ENCODE measurements at places on chromosomes 5 and 9. TPM values are rescaled to one million over a fixed set of nuclear protein-coding genes. Genes with fewer than 3 reads are reported as not detected.

Gene EIF4E1B
- total RNA-seq, result not detected

DNA sequence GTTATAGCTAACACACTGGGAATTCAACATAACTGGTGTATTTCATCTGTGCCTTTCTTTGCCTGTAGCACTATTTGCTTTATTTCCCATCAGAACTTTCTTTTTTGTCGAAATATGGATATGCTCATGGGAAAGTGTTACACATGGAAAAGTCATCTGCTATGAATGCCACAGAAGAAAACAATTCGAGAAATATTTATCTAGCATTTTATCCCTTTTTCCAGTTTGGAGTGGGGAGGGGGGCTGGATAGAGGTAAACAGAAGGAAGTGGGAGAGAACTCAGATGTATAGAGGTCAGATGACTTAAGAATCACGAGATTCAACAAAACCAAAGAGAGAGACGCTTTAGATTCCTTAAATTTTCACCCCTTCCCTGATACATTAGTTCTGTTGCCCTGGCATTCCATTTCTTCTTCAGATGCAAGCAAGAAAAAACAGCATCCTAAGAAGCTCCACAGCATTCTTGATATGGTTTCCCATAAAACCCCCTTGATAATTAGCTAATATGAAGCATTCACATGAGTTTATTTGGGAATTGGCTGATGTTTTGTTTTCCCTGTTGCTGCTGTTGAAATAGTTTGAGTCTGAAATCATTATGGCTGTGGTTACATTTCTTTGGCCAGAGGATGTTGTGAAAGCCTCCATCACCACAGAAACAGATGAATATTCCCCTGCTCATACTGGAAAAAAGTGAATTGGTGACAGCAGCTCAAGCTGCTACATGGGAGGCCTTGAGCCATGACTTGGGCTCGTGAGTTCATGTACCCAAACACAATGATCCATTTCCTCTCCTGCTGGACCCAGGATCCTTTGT, 335.8 kb upstream of the DAB2 start:
- H3K4me3 ChIP-seq, result no peak overlapping the region
- DNase-seq, result no peak
- peaks cover 4% of the 10 kb centered on the region for H3K27me3 ChIP-seq
- no peaks in the 10 kb centered on the region for H3K36me3 ChIP-seq
- peaks cover 4% of the 10 kb centered on the region for H3K4me1 ChIP-seq

Gene RASGRF2
- total RNA-seq, result 0.14 TPM

Gene LAMC3
- total RNA-seq, result 4.0 TPM

DNA sequence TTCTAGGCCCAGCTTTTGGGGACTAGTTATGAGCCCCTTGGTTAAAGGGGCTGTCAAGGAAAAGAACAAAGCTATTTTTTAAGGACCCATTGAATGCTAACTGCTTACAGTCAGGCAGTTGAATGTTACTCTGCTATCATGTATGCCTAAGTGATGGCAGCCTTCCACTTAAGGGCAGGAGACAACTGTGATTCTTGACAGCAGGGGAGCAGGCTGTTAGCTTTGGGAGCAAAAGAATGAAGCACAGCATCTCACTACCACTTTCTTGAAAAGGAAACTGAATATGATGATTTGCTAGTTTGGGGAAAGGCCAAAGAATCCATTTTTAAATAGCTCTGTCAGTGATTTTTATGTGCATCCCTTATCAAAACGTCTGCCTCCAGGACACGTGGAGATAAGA, 221.6 kb downstream of the SH3GL2 start:
- DNase-seq, result no peak
- H3K27me3 ChIP-seq, result peaks cover 3% of the 10 kb centered on the region
- H3K27ac ChIP-seq, result no peak overlapping the region
- H3K4me3 ChIP-seq, result no peak overlapping the region

DNA sequence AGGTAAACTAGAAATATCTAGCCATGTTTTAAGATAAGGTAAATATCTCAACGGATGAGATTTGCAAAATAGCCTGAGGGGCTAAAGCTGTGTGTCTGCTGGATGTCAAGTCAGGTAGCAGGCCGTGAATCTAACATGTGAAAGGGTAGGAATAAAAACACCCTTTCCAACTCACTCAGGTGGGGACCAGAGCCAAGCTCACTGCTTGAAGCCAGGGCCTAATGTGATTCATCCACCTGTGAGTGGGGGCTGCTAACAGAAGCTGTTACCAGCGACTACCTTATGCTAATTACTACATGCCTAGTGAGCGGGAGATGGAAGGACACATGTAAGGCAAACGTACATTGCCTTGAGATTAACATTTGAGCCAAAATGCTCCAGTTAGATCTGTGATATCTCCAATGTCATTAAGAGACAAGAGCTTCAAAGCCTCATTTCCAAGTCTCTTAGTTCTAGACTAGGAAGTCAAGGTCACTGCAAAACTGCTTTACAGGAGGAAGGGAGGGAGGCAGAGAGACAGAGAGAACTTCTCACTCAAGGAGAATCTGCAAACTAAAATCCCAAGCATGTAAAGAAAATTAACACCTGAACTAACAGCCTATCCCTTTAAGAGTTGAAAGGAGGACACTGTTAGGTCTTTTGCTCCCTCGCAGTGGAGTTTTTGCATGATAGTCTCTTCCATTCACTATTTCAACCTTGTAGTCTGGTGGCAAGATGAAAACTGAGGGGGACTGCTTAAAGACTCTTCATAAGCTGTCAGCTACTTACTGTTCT, 141.6 kb upstream of the RPS23 start:
- no peak for DNase-seq
- no peak overlapping the region for H3K4me3 ChIP-seq
- no peaks in the 10 kb centered on the region for H3K4me1 ChIP-seq
- no peaks in the 10 kb centered on the region for H3K27me3 ChIP-seq
- H3K36me3 ChIP-seq, result no peaks in the 10 kb centered on the region

DNA sequence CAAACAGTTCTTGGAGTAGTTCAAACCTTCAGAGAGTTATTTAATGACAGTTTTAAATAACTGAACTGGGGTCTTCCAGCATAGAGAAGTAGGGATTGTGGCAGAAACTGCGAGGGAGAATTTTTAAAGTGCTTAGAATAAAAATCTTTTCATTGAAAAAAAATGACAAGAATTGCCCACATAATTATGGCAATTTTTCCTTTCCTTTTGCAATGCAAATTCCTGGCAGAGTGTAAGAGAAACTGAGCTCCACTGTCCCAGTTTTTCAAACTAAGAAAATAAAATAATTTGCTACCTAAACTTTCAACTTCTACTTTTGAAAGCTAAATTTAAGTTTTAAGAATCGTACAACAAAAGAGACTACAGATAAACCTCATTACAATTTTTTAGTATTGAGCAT, 2.3 kb upstream of the PTGER4 start:
- peak overlapping the region; percentile 8 for H3K4me3 ChIP-seq
- H3K36me3 ChIP-seq, result no peaks in the 10 kb centered on the region
- peaks cover 23% of the 10 kb centered on the region for H3K4me1 ChIP-seq
- peaks cover 77% of the 10 kb centered on the region for H3K27me3 ChIP-seq
- no peak overlapping the region for H3K27ac ChIP-seq
- no peak for DNase-seq

GRCh38 chr5:33937707-33938506, 1.7 kb downstream of the RXFP3 start:
- DNase-seq, result no peak
- H3K27ac ChIP-seq, result no peak overlapping the region
- peaks cover 67% of the 10 kb centered on the region for H3K27me3 ChIP-seq
- no peak overlapping the region for H3K4me3 ChIP-seq
- no peaks in the 10 kb centered on the region for H3K36me3 ChIP-seq
- peaks cover 10% of the 10 kb centered on the region for H3K4me1 ChIP-seq

- DNase-seq, result no peak
- H3K27me3 ChIP-seq, result no peaks in the 10 kb centered on the region
- no peaks in the 10 kb centered on the region for H3K36me3 ChIP-seq
- H3K4me1 ChIP-seq, result no peaks in the 10 kb centered on the region
- no peak overlapping the region for H3K4me3 ChIP-seq
These were observed 144.3 kb downstream of the NR3C1 start for GRCh38 chr5:143259254-143259605.

Gene LCN10
- not detected for total RNA-seq

DNA sequence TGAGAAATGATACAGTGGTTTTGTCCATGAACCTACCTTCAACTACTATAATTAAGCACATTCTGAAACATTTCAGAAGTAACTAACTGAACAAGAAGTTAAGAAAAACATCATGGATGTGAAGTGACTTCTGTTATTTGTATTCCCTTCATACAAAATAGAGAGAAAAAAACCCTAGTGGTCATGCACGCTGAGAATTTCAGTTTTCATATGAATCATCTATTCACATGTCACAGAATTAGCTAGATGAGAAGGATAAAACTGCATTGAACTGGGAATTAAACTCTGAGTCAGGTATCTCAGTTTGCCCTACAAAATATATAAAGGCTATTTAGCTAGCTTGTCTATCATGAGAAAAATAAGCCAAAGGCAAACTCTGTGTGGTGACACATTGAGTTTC, 451.8 kb upstream of the FTMT start:
- no peak overlapping the region for H3K27ac ChIP-seq
- H3K4me1 ChIP-seq, result no peaks in the 10 kb centered on the region
- no peak for DNase-seq
- no peak overlapping the region for H3K4me3 ChIP-seq

DNA sequence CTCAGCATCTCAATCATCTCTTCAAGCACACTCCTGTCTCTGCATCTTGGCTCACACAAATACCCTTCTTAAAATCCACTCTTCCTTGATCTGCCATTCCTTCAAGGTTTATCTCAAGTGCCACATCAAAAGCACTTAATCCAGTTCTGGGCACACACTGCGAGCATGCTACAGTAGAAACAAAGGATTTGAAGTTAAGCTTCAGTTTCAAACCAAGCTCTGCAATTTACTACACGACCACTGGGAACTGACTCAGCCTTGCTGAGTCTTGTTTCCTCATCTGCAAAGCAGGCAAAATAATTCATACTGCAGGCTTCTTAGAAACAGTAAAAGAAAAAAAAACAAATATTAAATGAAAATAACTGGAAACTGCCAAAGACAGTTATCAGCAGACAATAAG, 50.5 kb upstream of the CTNNAL1 start:
- peaks cover 15% of the 10 kb centered on the region for H3K36me3 ChIP-seq
- no peaks in the 10 kb centered on the region for H3K27me3 ChIP-seq
- H3K4me3 ChIP-seq, result no peak overlapping the region
- H3K27ac ChIP-seq, result no peak overlapping the region

Gene CLTB
- total RNA-seq, result 31.6 TPM

Gene CNTNAP3
- total RNA-seq, result 5.4 TPM

DNA sequence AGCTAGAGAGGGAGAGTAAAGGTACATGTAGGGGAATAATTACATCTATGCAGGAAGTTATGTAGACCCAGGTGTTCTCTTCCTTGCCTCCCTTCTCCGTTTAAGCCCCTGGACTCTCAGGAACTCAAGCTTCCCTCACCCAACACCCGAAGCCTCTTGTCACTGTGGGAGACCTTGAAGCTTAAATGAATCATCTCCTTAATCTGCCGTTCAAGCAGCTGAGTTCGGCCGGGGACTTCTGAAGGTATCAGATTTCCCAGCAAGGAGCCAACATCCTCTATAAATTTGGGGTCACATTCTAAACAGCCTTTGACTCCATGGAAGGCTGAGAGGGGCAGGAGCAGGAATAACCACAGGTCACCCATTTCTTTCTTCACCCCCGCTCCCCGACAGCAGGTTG, 412 bp downstream of the IZUMO3 start:
- H3K4me3 ChIP-seq, result no peak overlapping the region
- H3K27ac ChIP-seq, result no peak overlapping the region
- DNase-seq, result no peak
- no peaks in the 10 kb centered on the region for H3K27me3 ChIP-seq
- no peaks in the 10 kb centered on the region for H3K36me3 ChIP-seq
- no peaks in the 10 kb centered on the region for H3K4me1 ChIP-seq

DNA sequence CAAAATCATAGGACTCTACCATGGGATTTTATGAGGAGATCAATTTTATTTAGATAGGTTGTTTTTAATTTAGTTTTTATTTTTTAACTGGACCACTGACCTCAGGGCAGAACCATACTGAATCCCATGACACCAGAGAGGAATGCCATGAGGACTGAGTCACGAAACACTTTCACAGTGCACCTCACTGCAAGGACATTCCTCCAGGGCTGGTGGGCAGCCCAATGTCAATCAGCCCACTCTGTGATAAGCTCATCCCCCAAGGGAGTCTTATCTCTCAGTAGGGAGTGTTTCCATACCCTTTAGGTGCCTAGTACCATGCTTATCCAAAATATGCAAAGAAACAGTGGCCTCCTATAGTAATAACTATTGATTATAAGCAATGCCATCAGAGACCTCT, 224.5 kb upstream of the CDH6 start:
- H3K4me3 ChIP-seq, result no peak overlapping the region
- no peaks in the 10 kb centered on the region for H3K27me3 ChIP-seq
- DNase-seq, result no peak

- no peaks in the 10 kb centered on the region for H3K4me1 ChIP-seq
- DNase-seq, result no peak
- no peaks in the 10 kb centered on the region for H3K27me3 ChIP-seq
- H3K36me3 ChIP-seq, result no peaks in the 10 kb centered on the region
These were observed 67.8 kb upstream of the TAF11L2 start for GRCh38 chr5:17430241-17430640.

GRCh38 chr5:109935833-109936490, 246.2 kb downstream of the MAN2A1 start:
- H3K36me3 ChIP-seq, result peaks cover 2% of the 10 kb centered on the region
- no peak overlapping the region for H3K4me3 ChIP-seq
- no peak overlapping the region for H3K27ac ChIP-seq
- no peaks in the 10 kb centered on the region for H3K27me3 ChIP-seq
- H3K4me1 ChIP-seq, result peaks cover 7% of the 10 kb centered on the region

Gene PTPRD
- 139 TPM for total RNA-seq

GRCh38 chr9:15711531-15711930, 158.7 kb downstream of the CCDC171 start:
- H3K27ac ChIP-seq, result peak overlapping the region; percentile 21
- no peaks in the 10 kb centered on the region for H3K27me3 ChIP-seq
- H3K4me1 ChIP-seq, result no peaks in the 10 kb centered on the region
- peaks cover 2% of the 10 kb centered on the region for H3K36me3 ChIP-seq

- H3K27ac ChIP-seq, result no peak overlapping the region
- H3K36me3 ChIP-seq, result peaks cover 12% of the 10 kb centered on the region
- peaks cover 4% of the 10 kb centered on the region for H3K4me1 ChIP-seq
These were observed 86.8 kb downstream of the MAPKAP1 start for GRCh38 chr9:125620216-125620615.

- no peak for DNase-seq
- H3K27ac ChIP-seq, result no peak overlapping the region
- H3K4me3 ChIP-seq, result no peak overlapping the region
- H3K4me1 ChIP-seq, result peaks cover 4% of the 10 kb centered on the region
- no peaks in the 10 kb centered on the region for H3K27me3 ChIP-seq
- H3K36me3 ChIP-seq, result no peaks in the 10 kb centered on the region
These were observed 134.6 kb downstream of the DNAH5 start for GRCh38 chr5:13809921-13810320.

Gene HEMGN
- total RNA-seq, result not detected

- H3K4me3 ChIP-seq, result no peak overlapping the region
- peaks cover 5% of the 10 kb centered on the region for H3K4me1 ChIP-seq
- DNase-seq, result no peak
- no peaks in the 10 kb centered on the region for H3K27me3 ChIP-seq
- no peaks in the 10 kb centered on the region for H3K36me3 ChIP-seq
- peak overlapping the region; percentile 76 for H3K27ac ChIP-seq
These were observed 58.8 kb downstream of the MARCHF3 start for GRCh38 chr5:126971455-126972031.

GRCh38 chr5:151213803-151214613, 9.9 kb downstream of the CCDC69 start:
- H3K27ac ChIP-seq, result peak overlapping the region; percentile 19
- H3K27me3 ChIP-seq, result no peaks in the 10 kb centered on the region
- DNase-seq, result no peak
- H3K4me3 ChIP-seq, result no peak overlapping the region
- H3K4me1 ChIP-seq, result no peaks in the 10 kb centered on the region

All from neural crest cell (in vitro differentiated cells).